ENCODE measurements at places on chromosomes 12 and 14.

DNA sequence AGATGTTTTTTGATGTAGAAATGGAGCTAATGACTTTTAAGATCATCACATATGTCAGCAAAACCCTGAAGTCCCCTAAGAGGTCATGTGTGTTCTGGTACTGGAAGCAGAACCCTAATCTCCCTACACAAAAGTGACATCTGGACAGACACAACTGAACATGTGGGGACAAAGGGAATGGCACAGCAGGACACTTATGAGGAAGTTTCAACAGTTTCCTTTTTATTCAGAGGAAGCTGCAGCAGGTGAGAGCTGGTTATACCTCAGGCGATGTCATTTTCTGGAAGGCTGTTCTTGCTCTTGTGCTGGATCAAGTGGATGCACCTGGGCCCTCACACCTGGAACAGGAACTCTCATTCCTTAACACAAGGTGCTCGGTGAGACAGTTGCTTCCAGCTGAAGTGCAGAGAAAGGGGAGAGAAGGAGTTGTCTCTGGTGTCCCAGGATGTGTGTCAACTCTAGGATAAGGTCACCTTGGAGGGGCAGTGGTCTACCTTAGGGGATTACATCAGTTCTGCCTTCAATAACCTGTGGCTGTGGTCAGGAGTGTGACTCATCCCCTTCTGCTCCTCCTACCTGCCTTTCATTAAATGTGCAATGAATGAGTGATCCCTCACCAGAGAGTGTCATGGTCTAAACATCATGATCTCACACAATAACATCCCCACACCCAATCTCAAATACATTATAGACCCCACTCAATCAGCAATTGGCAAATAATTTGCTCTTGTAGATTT lies 463.4 kb downstream of the TMEM121 start:
- DNase-seq = no peak

DNA sequence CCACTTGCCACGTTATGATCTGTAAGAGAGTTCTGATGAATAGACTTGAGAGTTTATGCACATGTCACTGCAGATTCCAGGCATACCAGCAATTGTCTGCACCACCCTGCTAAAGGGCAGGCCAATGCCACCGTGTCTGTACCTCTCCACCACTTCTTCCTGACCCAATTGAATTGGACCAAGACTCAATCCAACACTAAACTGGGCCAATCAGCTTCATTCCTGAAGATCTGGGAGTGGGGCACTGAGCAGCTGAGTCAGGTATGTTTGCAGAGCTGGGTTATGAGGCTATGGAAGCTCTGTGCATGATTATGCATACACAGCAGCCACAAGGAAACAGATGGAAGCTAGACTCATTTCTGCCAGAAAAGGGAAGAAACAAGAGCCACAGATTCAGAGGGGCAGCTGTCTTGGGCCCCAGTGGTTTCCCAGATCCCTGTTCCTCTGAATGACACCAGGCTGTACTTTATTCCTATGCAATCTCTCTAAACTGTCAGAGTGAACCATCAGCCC lies 28.0 kb downstream of the DAO start:
- DNase-seq = no peak

DNA sequence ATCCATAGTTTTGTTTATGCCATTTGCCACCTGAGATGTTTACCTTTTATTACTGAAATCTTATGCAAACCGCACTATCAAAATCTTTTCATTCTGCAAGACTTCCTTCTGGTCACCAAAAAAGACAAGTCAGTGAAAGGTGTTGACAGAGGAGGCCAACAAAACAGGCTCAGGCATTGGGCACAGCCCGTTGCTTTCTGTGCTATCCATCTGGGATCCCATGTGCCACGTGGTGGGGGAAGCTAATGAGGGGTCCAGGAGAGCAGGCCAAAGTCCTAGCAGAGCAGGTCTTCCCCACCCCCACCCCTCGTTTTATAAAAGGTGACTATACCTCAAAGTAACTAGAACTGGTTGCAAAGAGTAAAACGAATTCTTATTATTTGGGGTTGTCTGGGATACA lies 1.2 kb downstream of the ALDH1L2 start:
- DNase-seq = no peak

GRCh38 chr12:102601621-102602020 lies 121.3 kb upstream of the IGF1 start:
- DNase-seq = no peak

DNA sequence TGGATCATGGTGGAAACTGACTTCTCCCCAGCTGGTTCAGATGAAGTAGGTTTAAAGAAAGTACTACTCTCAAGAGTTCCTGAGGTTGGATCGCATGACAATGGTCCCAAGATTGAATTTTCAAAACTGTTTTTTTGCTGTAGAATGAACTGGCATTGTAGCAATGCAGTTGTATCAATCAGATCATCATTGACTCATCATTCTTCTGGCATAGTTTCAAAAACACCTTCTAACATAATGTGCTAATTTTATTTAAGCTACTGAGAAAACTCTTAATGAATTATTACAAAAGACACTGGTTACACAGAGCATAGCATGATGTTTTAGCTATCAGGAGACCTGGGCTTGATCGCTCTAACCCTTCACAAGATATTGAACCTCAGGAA lies 384.5 kb upstream of the DCN start:
- DNase-seq = no peak

DNA sequence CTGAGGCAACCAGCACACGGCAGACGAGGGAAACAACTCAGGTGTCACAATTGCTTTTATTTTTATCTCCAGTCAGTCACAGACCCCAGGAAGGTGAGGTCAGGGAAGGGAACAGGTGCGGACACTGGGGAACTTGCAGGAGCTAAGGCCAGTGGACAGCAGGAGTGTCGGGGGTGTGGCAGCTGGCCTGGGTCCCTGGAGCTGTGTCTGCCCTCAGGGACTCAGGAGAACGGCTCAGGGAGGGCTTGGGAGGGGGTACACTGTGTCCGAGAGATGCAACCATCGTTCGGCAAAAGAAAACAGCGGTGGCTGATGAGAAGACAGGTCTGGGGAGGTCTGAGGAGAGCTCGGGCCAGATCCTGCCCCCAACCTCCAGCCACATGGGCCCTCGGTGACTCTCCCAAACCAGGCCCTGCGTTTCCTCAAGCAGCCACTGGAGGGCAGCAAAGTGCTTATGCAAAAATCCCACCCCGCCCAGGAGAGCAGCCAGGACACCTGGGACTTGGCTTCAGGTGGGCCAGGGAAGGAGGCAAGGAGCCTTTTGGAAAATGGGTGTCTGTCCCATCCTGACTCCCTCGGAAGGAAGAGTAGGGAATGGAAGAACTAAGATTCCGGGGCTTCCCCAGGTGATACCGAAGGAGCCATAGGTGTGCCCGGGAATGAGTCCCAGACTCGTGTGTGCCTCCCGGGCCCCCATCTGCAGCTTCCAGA lies 24.1 kb upstream of the BCDIN3D start:
- DNase-seq = peak; percentile 84

- no peak for DNase-seq
Measured at GRCh38 chr14:33897878-33898535, 52.9 kb downstream of the EGLN3 start.

DNA sequence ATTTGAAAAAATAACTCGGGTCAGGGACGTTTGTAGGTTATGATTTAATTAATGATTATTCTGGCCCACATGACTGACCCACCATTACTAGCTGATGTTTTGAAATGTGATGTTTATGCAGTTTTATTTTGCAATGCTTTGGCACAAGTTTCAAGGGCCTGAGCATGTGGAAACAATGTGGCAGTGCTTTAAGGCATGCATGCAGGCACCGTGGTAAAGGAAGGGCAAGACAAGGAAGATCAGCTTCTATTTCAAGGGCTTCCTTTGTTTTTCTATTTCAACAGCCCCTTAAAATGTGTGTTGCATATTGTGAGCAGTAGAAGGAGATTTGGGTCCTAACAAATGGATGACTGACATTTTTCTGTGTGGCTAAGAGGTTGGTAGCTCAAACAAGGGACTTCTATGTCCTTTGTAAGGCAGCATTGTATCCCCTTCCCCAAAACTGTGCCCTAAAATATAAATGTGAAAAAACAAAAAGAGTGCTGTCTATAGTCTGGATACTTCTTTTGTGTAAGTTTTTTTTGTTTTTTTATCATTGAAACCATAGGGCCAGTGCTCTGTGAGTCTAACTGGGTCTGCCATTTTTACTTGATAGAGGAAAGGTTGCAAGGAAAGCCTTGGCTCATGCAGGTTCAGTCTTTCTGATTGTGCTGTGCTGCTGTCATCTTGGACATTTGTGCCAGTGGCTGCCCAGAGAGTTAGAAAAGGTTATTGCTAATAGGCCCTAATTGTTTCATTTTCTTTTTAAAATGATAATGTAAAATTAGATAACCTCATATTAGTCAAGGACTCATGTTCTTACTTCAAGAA lies 103.5 kb downstream of the FGD4 start:
- DNase-seq = no peak

DNA sequence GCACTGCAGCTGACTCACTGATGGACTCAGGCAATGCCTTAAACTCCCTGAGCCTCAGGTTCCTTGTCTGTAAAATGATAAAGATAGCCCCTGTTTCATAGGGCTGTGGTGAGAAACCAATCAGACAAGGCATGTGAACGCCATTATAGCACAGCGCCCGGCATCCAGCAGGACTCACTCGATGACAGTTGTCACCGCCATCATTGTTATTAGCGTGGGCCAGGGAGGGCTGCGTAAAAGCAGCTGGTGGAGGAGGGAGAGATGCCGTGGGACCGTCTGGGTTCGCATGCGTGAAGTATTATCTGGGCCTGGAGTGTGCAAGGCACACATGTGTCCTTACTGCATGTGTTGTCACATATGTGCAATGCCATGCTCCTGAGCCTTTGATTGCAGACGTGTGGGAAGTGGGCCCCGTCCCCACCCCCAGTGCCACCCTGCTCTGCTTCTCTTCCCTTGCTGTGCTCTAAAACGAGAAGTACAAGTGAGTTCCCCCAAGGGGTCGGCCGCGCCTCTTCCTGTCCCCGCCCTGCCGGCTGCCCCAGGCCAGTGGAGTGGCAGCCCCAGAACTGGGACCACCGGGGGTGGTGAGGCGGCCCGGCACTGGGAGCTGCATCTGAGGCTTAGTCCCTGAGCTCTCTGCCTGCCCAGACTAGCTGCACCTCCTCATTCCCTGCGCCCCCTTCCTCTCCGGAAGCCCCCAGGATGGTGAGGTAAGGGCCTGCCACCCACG lies at the start of gene PTPN6:
Gene PTPN6 (plus strand): TSS at position 546 of the 730 bp plus-strand sequence. CDS start 157 bp downstream, at position 703.
- DNase-seq = peak; percentile 80

DNA sequence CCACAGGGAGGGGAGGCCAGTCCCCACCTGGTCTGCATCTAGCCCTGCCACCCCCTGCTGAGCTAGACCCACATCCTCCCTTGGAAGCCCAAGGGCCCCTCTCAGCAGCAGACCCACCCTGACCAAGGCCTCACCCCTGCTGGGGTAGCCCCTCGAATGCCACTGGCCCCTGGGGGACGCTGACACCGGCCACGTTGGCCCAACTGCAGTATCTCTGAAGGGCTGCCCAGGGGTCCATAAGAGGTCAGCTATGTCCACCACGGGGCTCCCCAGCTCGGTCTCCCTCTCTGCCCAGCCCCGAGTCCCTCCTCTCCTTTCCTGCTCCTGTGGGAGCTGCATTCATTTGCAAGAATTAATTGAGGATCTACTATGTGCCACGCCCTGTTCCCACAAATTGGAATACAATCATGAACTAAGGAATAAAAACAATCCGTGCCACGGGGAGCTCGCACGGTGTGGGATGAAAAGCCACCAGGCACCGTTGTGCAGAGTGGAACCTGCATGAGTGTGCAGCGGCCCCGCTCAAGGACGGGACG lies 71.4 kb downstream of the GALNT9 start:
- DNase-seq = no peak

DNA sequence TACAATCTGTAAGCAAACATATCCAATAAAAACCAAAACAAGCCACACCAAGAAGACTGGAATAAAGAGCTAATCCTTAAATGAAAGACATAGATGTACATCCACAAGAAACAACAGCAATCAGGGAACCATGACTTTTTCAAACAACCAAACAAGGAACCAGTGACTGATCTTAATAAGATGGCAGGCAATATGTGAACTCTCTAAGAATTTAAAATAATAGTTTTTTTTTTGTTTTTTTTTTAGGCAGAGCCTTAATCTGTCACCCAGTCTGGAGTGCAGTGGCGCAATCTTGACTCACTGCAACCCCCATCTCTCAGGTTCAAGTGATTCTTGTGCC lies 52.9 kb upstream of the CAPRIN2 start:
- no peak for DNase-seq

DNA sequence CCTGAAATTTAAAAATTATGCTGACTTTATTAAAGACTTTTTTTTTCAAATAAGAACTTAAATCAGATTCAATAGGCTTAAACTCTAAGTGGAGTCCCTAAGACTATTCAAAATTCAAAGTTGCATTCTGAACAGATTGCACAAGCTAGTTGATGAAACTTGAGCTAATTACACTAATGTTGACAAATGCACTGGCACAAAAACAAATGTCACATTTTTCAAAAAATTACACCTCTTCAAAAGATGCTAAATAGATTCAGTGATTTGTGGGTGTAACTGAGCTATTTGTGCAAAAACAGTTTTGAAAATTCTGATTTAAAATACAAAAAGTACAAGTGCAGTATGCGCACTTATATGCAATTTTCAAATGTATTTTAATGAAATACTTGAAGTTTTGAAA lies 205.4 kb downstream of the RERGL start:
- DNase-seq = no peak

DNA sequence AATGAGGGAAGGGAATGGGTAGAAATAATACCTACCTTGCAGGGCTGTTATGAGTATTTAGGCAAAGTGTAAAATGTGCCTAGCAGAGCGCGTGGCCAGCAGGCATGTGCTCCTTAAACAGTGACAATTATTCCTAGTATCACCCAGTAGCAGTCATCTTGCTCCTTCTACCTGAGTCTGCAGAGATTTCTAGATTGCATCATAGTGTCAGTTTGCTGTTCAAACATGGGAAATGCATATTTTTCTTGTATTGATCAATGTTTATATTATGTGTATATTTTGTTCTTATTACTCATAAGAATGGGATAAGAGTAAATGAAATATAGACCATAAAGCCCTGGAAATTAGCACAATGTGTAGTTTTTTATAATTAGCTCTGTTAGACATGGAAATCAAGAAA lies 37.3 kb upstream of the PLEKHG7 start:
- no peak for DNase-seq

- no peak for DNase-seq
Measured at GRCh38 chr12:95836185-95836609, 22.6 kb upstream of the SNRPF start.

DNA sequence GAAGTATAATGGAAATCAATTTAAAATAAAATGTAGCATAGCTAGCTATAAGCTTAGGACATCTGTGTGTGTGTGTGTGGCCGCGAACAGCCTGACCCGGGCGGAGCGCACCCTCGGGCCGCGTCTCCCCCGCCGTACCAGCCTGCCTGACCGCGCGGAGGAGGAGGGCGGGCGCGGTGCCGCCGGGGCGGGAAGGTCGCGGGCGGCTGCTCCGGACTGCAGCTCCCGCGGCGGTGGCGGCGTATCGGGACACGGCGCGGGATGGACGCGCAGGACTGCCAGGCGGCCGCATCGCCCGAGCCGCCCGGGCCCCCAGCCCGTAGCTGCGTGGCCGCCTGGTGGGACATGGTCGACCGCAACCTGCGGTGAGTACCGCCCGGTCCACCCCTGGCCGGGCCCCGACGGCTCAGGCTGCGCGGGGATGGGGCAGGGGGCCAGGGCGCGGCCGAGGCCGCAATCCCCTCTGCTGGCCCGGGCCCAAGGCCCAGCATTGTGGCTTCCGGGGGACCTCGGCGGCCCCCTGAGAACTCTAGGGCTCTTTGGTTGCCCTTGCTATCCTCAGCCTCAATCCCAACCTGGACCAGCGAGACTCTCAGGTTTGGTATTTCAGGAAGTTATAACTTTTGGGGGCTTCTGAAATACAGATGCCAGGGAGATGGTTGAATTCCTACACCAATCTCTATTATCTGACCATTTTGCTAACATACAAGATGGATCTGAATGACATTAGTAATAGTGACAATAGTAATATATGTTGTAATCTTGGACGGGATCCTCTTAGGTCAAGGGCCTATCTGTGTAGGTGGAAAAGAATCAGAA lies at the start of gene ABHD12B:
Gene ABHD12B (plus strand): TSS at position 140 of the 819 bp plus-strand sequence. CDS start 122 bp downstream, at position 262.
- peak; percentile 41 for DNase-seq

Measured in left ventricle myocardium superior (tissue), 1 donor.